Caki2 (cell line): ENCODE measurements at places on chromosomes 3 and 15. TPM values are rescaled to one million over a fixed set of nuclear protein-coding genes. Genes with fewer than 3 reads are reported as not detected.

DNA sequence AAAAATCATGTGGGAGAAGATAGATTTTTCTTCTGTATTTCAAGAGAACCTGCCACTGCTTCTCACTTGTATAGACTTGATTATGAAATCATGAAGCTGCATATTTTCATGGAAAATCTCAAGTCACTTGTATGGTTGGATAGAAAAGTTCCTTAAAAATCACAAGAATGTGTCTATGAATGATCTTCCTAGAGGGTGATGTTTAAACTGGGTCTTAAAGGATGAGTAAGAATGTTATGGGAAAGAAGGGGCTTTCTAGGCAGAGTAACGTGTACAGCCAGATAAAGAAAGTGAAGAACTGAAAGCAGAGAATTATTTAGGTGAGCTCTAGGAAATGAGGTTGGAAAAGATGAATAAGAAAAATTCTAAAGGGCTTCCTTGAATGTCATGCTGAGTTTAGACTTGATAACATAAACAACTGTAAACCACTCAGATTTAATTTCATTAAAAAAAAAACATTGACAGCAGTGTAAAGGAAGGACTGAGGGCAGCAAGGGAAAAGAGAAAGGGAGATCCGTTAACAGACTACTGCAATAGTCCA lies 5.0 kb downstream of the CD47 start:
- no peak for DNase-seq

- DNase-seq, result no peak
These were observed 6.0 kb downstream of the NRG4 start for GRCh38 chr15:76006136-76006778.

- DNase-seq, result no peak
These were observed 52.5 kb upstream of the KCNMB2 start for GRCh38 chr3:178483704-178484103.

GRCh38 chr3:142618917-142619461 lies 22.8 kb downstream of the PLS1 start:
- DNase-seq, result peak; percentile 45

Gene GHSR
- total RNA-seq, result not detected in 2 replicates
